Right hindlimb (tissue), 1 donor: ENCODE measurements at places on chromosomes 7 and 10.
A peak's percentile ranks its signal among the peaks of the same experiment; 100 is the strongest.

DNA sequence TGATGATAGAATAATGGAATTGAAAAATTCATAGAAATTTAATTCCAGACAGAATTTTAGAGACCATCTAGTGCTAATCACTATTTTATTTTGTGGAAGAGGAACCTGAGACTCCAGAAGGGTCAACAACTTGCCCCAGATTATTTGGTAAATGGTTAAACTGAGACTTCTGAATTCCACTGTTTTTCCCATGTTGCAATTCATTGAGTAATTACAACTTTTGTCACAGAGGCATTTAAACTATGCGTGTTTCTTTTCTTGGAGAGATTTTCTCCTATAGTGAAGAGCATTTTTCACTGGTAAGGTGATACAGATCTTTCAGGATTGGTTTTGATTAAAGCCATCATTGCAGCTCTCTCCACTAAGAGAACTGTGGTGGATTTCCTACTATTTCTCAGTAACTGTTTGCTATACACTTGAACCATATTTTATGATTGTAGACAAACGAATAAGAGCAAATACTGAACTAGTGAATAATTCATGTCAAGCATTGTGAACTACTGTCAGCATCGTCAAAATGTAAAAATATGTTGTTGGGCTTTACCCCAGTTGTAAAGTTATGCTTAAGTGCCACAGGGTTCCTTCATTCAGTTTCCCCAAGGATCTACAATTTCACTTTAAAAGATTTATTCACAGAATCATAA is 26.5 kb downstream of the LRGUK start:
- no peak for DNase-seq

DNA sequence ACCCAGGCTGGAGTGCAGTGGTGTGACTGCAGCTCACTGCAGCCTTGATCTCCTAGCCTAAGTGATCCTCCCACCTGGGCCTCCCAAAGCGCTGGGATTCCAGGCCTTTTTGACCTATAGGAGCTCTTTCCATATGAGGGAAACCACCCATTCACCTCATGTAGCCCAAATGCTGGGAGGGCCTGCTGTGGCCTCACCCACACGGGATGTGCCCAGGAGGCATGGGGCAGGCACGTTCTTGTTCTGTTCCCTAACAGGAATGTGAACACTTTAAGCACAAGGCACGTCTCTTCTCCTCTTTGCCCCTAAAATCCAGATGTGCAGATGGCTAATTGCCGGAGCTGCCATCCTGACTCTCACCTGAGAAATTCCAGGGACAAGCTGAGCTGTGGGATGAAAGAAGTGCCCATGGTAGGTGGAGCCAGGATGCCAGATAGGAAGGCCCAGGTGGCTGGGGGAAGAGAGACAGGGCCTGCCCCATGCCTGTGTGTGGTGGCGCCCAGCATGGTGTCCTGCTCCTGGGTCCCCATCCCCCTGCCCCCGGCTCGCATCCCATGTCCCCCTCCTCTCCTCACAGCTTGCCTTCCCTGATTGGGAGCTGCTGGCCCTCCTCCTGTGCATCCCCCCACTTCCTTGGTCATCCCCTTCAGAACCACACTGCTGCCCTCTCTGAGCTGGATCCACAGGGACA is 17.3 kb downstream of the CAMK2B start:
- no peak for DNase-seq

- DNase-seq: no peak
Observed at GRCh38 chr10:9045311-9045710, 990.8 kb downstream of the GATA3 start.

GRCh38 chr7:42272793-42273665 is 36.0 kb upstream of the GLI3 start:
- DNase-seq: no peak

- peak; percentile 24 for DNase-seq
Observed at GRCh38 chr7:86644282-86645224, 844 bp downstream of the GRM3 start.

DNA sequence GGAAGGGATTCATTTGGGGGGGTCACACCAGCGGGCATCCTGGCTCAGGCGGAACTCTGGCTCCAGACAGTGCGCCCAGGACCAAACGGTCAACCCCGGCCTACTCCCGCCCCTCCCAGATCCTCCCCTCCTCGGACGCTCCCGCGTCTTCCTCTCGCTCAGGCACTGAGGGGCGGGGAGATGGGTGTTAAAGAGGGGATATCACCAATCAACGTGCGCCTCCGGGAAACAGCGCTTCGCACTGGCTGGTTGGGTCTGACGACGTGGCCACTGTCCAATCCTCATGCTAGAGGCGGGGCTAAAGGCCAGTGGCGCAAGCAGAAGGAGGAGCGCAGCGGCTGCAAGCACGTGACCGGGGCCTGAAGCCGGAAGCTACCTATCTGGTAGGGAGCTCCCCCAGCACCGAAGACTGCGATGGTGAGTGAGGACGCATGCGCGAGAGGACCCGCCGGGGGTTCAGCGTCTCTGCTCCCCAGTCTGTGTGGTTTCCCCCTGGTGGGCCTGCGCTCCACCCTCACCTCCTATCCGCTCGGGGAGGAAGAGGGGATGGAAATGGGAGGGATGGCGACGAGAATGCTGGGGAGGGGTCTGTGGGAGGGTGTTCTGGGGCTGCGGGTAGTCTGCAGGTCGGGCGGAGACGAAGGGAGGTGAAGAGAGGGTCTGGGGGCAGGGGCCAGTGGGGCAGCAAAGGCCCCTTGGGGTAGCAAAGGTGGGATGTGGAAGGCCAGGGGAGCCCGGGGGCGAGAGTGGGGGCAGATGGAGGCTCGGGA is at the start of gene LAMTOR4:
Gene LAMTOR4 (plus strand): TSS at position 360 of the 770 bp plus-strand sequence. CDS start 55 bp downstream, at position 415.
- peak; percentile 99 for DNase-seq

DNA sequence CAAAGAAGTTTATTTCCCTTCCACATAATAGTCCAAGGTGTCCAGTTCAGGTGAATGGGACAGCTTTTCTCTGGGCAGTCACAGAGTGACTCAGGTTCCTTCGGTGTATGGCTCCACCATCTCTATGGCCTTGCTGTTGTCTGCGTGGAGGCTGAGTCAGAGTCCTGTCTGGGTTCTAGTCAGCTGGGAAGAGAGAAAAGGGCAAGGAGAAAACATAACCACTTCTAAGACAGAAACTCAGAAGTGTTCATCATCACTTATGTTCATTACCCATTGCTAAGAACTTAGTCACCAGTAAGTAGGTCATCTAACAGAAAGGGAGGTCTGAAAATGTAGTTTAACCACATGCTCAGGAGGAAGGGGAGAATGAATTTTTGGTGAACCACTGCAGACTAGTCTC is 32.4 kb upstream of the CCDC7 start:
- DNase-seq: no peak

GRCh38 chr7:65239707-65240352 is 133.8 kb upstream of the ZNF92 start:
- DNase-seq: peak; percentile 69

GRCh38 chr7:118281196-118281595 is 56.7 kb downstream of the ANKRD7 start:
- no peak for DNase-seq

DNA sequence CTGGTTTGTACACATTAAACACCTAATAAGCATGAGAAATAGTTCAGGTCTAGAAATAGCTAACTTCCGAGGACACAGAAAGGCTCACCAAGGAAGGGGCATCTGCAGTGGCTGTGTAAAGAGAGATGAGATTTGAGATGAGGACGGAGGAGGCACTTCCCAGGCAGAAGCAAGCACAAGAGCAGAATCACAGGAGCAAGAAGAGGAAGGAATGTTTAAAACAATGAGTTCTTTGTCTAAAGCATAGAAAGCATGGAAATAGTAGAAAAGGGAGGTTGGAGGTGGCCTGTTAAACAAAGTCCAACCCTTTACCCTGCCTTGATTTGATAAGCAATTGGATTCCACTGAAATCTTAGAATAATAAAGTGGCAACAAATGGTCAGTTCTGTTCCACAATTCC is 11.6 kb upstream of the PON3 start:
- DNase-seq: no peak

GRCh38 chr10:6507311-6507710 is 72.8 kb downstream of the PRKCQ start:
- DNase-seq: no peak

- no peak for DNase-seq
Observed at GRCh38 chr7:99623702-99624447, 7.1 kb downstream of the ZSCAN25 start.

DNA sequence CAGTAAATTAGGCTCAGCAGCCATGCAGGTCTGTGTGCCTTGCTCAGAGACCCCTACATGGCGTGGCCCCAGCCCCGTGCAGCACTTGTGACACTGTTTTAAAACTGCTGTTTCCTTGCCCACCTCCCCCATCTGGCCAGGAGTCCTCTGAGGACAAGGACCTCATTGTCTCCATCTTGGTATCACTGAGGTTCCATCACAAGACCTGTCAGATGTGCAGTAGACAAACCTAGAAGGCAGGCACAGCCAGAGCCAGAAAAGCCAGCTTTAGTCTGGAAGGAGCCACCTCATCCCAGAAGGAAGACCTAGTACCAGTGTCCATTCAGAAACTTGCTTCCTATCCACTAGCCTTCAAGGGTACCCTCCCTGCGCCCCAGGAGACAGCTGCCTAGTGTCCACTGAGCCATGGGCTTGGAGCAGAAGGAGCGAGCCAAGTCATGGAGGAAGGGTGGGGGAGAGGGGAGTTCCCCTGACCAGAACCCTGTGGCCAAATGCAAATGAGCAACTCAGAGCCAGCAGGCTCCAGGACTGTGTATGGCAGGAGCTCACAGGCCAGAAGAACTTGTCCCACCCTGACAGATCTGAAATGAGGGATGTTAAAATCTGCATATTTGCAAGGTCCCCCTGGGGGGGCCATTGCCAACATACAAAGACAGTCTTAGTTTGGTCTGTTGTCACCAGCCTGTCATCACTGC is 176.1 kb downstream of the SH3PXD2A start:
- DNase-seq: no peak

- DNase-seq: no peak
Observed at GRCh38 chr7:42491106-42491505, 254.1 kb upstream of the GLI3 start.

DNA sequence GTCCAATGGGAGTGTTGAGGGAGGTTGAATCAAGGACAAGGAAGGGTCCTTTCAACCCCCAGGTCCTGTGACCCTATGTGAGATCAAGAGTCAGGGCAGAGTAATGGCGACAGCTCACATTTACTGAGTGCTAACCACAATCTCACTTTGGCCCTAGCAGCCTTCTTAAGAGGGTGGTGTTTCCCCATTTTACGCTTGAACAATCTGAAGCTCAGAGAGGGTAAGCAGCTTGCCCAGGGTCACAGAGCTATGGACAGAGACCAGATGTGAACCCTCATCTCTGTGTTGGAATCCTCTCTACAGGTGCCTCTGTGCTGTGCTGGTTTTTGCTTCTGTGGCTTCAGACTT is 102.0 kb downstream of the GRK5 start:
- DNase-seq: no peak
